ENCODE measurements at places on chromosomes 3 and 15.

DNA sequence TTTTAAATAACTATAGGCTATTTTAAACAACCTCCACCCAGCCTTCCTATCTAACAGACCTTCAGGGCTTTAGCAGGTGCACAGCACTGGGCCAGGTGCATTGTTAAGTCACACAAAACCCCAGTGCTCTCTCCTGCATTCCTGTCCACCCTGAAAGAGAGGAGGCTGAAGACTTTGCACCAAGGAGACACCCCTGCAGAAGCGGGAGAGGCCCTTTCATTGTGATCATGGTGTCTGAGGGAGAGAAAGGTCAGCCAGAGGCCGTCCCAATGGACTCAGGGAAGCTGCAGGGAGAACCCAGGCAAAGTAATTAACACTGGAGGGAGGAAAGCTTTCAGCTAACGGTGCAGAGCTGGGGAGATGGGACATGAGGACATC lies 5.2 kb downstream of the LRIG1 start:
- no peak for DNase-seq

- no peak for DNase-seq
Measured at GRCh38 chr15:31335989-31336592, 9.5 kb downstream of the KLF13 start.

DNA sequence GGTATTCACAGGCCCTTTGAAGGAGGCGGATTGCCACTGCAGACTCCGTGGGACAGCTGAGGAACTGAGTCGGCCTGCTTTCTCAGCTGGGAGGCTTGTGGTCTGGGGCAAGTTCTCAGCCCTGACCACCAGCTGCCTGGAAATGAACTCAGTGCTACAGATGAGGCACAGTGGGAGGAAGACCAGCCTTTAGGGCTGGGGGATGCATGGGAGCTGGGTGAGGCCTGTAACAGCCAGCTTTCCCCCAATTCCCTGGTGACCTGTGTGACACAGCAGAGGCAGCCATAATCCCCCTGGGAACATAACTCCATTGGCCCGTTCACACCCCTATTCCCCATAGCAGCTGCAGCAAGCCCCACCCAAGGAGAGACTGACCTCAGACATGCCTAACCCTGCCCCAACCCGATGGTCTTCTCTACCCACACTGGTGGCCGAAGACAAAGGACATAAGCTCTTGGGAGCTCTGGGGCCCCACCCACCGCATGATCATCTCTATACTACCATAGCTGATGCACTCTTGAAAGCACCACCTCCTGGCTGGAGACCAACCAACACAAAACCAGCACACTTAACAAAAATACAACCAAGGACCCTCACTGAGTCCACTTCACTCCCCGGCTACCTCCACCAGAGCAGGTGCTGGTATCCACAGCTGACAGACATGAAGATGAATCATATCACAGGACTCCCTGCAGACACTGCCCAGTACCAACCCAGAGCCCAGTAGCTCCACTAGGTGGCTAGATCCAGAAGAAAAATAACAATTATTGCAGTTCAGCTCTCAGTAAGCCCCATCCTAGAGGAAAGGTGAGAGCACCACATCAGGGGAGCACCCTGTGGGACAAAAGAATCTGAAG lies 24.9 kb downstream of the ZMAT3 start:
- DNase-seq = no peak

GRCh38 chr3:133375403-133375745 lies 24.5 kb upstream of the BFSP2 start:
- no peak for DNase-seq

DNA sequence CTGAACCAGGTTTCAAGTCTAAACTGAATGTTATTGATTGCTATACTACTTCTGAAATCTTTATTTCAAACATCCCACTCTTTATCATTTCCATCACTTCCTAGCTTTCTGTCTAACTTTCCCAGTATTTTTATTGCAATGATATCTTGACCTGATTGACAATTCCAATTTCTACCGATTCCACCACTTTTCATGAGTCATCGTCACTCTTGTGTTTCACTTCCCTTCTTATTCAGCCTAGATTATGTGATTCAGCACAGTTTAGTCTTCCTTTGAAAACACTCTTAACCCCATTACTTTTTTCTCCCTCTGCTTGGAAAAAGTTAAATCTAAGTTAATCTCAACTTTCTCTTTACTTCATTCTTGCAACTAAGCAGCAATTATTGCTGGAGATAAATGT lies 62.6 kb downstream of the SLC7A14 start:
- DNase-seq = no peak

DNA sequence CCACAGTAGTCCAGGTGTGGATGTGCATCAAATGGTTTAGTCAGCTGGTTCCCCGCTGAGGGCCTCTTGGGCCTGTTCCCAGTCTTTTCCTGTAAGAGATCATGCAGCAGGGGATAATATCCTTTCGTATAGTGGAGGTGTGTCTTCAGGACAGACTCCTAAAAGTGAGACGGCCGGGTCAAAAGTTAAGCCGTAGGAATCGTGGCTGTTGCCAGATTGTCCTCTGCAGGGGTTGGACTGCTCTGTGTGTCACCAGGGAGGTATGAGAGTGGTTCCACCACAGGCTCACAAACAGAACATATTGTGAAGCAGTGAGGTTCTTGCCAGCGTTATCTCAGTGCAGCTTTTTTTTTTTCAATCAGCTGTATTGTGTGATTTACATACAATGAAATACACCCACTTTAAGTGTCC lies 95.0 kb downstream of the VGLL4 start:
- peak; percentile 46 for DNase-seq

GRCh38 chr3:139940622-139941021 lies 5.6 kb downstream of the CLSTN2 start:
- DNase-seq = no peak

DNA sequence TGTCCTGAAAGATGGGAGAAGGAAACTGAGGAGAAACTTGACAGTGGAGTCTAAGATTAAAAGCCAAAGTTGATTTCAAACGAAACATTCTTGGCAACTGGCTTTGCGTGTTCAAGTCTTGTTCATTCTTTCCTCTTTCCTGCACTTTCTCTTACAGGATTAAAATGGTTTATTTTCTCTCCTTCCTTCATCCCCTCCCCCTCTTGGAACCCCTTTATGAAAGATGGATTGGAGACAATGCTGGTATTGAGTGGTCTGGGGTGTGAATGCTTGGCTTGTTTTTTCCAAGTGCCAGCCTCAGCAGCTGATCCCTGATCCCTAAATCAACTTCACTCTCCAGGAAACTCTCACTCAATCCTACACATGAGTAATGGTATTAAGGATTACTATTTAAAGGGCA lies 703 bp upstream of the LSAMP start:
- DNase-seq = no peak

- no peak for DNase-seq
Measured at GRCh38 chr3:197417911-197418618, 119.7 kb upstream of the DLG1 start.

GRCh38 chr3:151770956-151771355 lies 37.2 kb downstream of the AADACL2 start:
- no peak for DNase-seq

DNA sequence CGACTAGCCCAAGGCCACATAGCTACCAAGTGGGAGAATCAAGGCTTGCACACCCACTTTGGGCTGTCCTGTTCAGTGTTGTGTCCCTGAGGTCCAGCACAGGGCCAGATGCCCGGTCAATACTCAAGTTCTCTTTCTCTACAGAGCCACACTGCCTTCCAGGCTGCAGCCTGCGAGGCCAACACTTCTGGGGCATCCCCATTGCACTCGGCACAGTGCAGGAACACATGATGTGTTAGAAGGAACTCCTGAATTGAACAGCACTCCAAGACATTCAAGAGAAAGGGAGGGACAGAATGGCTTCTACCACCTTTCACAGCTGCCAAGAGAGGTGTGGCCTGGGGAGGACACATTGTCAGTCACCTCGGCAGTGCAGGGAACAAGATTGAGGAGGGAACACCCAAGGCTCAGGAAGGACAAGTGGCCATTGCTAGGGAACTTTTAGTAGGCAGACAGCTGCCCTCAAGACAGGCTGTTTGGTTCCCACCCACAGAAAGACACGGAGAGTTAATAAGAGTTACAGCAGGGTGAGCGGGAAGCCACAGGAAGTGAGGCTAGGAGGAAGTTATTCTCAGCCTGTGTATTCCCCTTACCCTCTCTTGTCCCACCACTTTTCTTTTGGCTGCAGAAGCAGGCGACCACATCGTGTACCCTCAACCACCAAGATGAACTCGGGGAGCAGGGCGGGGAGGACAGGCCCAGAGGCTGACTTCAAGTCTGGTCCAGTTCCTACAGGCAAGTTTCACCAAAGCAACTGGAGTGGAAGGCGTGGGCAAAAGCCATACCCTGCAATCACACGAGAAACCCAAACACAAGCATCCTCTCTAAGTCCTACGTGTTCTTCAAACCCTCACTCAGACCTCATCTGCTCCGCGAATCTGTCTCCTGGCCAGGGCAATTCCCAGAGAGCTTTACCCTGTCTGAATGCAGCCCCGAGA lies 69.4 kb downstream of the SRGAP3 start:
- DNase-seq = no peak

DNA sequence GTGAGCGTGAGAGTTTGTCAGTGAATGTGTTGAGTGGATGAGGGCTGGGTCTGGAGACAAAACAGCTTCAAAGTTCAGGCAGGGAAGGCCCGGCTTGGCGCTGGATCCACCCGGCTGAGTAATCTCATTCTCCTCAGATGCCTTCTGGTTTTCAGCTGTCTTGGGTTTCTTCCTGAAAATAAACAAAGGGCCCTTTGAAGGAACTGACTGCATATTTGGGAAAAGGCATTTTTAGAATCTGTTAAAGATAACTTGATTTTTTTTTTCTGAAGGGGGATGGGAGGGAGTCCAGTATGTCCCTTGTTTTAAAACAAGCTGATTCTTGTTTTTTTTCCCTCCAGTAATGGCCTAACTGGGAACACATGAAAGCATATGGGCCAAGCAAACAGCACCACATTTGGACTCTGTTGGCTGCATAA lies 86.4 kb downstream of the TIGIT start:
- DNase-seq = peak; percentile 58
